Activated T-helper 2 cell treated with anti-CD3 and anti-CD28 coated beads, Interferon-gamma antibody, Interleukin-2, Interleukin-4, amounts not matched to agents 10 μg/mL and 5 μg/mL and 100 μg/mL, durations not matched to agents 14 hours and 24 hours and 36 hours (primary cell): ENCODE measurements at places on chromosomes 5 and 9. TPM values are rescaled to one million over a fixed set of nuclear protein-coding genes. Genes with fewer than 3 reads are reported as not detected.

DNA sequence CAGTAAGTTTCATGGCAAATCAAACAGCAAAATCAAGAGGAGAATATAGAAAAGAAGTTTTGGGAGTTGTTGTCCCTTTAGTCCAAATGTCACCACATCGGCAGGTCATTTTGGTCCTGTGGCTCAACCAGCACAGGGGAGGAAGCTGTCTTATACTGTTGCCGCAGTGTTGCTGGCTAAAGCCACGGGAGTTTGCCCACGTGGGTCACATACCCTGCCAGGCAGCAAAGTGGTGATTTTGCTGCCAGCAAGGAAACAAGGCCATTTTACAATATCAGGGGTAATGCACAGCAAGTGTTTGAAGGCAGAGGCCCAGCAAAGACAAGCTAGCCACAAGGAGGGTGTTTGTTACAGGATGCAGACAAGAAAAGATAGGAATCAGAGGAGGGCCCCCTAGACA is 14.5 kb downstream of the GABRA6 start:
- no peak overlapping the region for H3K4me3 ChIP-seq
- H3K27ac ChIP-seq: no peak overlapping the region
- no peak for DNase-seq

GRCh38 chr5:148140846-148141245 is 27.5 kb upstream of the SPINK14 start:
- H3K4me3 ChIP-seq: no peak overlapping the region
- no peaks in the 10 kb centered on the region for H3K4me1 ChIP-seq
- H3K36me3 ChIP-seq: no peaks in the 10 kb centered on the region
- no peak for DNase-seq

The ADRA1B gene
- not detected in 2 replicates for total RNA-seq

DNA sequence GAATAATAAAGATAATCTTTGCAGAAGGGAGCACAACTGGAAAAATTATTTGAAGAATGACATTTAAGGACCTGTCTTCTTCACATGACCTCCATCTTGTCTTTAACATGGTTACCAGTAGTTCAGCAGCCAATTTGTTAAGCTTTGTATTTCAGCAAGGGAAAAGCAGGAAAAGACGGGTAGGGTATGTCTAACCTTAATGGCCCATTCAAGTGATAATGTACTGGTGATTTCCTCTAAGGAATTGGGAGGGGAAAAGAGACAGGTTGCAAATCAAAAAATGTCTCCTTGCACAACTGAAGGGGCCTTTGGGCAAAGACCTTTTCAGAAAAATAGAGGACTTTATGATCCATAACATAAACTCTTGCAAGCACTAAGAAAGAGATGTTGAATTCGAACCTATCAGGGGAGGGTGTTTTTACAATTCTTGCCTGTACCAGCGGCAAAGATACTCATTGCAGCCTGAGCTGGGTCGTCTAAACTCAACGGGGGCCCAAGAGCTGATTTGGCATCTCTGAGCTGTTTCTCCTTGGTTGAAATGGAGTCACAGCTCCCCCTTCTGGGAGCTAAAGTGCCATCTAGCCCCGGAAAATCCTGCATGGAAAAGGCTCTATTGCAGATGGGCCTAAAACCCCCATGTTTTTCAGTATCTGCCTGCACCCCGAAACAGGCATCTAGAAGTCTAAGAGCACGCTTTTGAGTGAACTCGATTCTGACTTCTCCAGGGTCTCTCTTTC is 3.8 kb downstream of the BRINP1 start:
- H3K27me3 ChIP-seq: peaks cover 17% of the 10 kb centered on the region
- DNase-seq: no peak
- no peaks in the 10 kb centered on the region for H3K4me1 ChIP-seq
- no peak overlapping the region for H3K4me3 ChIP-seq

DNA sequence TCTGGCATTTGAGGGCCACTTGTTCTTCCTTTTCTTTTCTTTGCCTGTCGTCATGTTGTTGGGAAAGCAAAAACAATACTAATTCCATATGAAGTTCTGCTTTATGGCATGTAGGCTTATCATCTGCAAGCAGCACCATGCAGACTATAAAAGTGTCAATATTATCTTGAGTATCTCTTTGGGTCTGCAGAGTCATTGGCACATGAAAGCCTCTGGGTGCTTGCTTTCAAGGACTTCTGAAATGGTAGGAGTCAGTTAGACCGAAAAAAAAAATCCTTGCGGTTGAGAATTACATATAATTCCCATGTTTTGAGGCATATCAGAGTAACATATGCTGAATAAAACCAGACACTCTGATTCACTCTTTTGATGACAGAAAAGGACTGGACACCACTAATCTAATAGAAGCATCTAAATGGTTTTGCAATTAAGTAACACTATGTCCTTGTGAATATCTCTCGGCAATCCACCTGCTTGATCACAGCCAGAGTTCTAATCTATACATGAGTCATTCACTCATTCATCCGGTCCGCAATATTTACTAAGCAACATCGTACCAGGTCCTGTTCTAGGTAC is 44.4 kb downstream of the GNAQ start:
- no peak overlapping the region for H3K27ac ChIP-seq
- H3K4me3 ChIP-seq: no peak overlapping the region
- peaks cover 28% of the 10 kb centered on the region for H3K36me3 ChIP-seq
- DNase-seq: no peak

- no peak overlapping the region for H3K4me3 ChIP-seq
- H3K36me3 ChIP-seq: no peaks in the 10 kb centered on the region
- H3K27ac ChIP-seq: no peak overlapping the region
- H3K4me1 ChIP-seq: no peaks in the 10 kb centered on the region
- no peak for DNase-seq
These were observed 123.4 kb downstream of the NXNL2 start for GRCh38 chr9:88658311-88658822.

- H3K27me3 ChIP-seq: no peaks in the 10 kb centered on the region
- H3K4me1 ChIP-seq: no peaks in the 10 kb centered on the region
- no peak overlapping the region for H3K27ac ChIP-seq
- no peak for DNase-seq
These were observed 652.4 kb upstream of the MEF2C start for GRCh38 chr5:89535411-89535810.

DNA sequence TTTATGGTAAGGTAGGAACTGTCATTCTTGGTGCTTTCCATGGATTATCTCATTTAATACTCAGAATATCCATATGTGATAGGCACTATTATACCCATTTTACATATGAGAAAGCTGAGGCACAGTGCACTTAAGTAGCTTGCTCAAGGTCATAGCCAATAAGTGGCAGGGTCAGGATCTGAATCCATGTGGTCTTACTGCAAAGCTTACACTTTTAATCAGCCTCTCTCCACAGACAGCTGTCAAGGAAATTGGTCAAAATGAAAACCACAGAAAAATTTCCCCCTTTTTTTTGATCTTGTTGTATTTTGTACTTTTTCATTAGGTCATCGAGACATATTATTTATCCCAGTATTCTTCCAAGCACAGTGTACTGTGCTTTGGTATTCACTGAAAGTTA is 78.5 kb downstream of the ERCC6L2 start:
- H3K27ac ChIP-seq: no peak overlapping the region
- no peak overlapping the region for H3K4me3 ChIP-seq
- peaks cover 78% of the 10 kb centered on the region for H3K36me3 ChIP-seq
- no peak for DNase-seq
- peaks cover 4% of the 10 kb centered on the region for H3K4me1 ChIP-seq
- no peaks in the 10 kb centered on the region for H3K27me3 ChIP-seq

The CCL19 gene
- not detected in 2 replicates for total RNA-seq
